ENCODE measurements at places on chromosomes 13 and 19.
A peak's percentile ranks its signal among the peaks of the same experiment; 100 is the strongest.

DNA sequence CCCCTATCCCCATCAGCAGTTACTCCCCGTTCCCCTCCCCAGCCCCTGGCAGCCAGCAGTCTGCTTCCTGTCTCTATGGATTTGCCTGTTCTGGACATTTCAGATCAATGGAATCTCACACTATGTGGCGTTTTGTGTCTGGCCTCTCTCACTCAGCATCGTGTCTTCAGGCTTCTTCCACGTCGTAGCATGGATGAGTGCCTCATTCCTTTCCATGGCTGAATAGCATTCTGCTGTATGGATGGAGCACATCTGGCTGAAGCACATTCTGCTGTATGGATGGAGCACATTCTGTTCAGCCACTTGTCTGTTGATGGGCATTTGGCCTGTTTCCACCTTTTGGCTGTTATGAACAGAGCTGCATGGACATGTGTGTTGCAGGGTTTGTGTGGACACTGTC, 29.5 kb downstream of the CRTC1 start:
- DNase-seq, result no peak

GRCh38 chr13:113920606-113921286, 53.1 kb downstream of the C13orf46 start:
- DNase-seq, result no peak

DNA sequence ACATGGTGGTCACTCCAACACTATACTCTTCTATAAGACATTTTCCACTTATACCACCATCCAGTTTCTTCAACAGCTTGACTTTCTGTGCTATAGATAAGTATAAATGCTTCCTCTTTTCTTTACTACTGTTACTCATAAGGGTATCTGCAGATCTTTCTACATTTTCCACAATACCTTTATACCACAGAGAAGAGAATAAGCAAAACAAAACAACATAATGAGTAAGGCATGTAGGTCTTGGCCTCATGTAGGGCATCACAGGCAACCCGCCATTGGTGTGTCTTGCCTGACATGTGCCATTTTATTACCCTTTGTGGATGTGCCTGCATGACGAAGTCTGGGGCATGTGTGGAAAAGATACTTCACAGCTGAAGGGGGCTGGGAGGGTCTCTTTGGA, 265.3 kb upstream of the STARD13 start:
- no peak for DNase-seq

DNA sequence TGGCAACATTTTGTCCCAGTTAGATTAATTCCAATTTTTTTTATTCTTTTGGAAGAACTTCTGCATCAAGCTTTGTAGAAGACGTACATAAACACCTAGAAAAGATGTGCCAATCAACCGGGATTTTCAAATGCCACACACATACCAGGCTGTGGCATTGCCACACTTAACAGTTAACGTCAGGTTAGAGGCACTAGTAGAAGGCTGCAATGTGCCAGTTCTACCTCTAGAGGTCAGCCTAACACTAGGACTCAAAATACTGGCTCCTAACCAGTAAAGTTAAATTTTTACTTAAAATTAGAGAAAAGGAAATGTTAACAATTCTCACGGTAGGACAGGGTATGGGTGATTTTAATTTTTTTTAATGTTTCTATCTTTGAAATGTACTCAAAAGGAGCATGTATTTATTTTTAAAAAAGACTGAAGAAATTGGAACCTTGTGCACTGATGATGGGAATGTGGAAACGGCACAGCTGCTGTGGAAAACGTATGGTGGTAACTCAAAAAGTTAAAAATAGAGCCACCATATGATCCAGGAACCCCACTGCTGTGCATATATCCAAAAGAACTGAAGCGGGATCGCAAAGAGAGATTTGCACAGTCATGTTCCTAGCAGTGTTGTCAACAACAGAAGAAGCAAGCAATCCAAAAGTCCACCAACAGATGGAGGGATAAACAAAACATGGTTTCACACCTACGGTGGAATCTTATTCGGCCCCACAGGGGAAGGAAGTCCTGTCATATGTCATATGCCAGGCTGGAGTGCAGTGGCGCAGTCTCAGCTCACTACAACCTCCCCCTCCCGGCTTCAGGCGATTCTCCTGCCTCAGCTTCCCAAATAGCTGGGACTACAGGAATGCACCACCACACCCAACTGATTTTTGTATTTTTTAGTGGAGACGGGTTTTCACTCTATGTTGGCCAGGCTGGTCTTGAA, 30.3 kb downstream of the CRYL1 start:
- DNase-seq, result peak; percentile 79

DNA sequence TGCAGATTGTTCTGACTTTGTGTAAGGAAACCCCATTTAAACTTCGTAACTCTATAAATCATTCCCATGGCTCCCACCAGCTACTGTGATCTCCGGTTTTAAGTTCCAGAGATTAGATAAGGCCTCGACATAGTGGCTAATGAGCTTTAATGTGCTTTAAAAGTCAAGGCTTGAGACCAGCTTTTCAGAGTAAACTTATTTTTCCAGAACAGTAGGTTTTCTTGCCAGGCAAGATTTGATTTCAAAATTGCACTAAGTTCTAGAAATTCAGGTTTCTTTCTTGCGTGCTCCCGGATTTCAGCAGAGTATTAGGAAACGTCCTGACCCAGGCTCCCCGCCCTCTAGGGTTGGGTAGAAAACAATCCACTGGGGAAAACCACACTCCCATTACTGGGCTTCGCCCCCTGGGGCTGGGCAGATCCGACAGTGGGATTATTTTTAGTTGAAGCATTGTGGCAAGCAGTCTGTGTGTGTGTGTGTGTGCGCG, 43.3 kb downstream of the CRYL1 start:
- no peak for DNase-seq

- DNase-seq, result no peak
These were observed 27.1 kb upstream of the DOCK9 start for GRCh38 chr13:99004978-99005377.

GRCh38 chr13:77389625-77390000, 62.7 kb upstream of the MYCBP2 start:
- peak; percentile 10 for DNase-seq

DNA sequence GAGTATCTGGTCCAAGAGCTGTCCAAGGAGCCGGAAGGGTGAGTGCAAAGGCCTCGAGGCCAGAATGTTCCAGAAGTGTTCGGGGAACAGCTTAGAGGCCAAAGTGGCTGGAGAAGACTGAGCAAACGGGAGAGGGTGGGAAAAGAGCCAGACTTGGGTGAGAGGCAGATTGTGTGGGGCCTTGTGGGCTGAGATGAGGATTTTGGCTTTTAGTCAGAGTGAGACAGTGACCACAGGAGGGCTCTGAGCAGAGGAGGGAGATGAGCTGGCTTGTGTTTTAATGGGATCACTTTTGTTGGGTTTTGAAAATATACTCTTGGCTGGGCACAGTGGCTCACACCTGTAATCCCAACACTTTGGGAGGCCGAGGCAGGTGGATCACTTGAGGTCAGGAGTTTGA, 5.6 kb downstream of the NANOS2 start:
- DNase-seq, result no peak

DNA sequence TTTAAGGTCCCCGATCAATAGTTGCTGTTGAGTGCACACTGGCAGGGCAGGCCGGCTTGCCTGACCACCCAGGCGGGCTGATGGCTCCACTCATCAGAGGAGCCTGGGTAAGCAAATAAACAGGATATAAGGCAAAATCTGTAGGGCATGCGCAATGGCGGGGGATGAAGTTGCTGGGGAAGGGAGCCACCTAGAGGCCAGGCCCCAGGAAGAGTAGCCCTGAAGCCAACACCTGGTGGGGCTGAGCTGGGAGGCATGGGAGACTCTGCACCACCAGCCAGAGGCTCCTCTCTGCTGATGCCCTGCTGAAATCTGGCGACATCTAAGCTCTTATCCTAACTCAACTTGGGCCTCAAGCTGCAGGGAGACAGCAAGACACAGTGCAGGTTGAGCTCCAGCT, 324.3 kb downstream of the ZNF536 start:
- peak; percentile 41 for DNase-seq

DNA sequence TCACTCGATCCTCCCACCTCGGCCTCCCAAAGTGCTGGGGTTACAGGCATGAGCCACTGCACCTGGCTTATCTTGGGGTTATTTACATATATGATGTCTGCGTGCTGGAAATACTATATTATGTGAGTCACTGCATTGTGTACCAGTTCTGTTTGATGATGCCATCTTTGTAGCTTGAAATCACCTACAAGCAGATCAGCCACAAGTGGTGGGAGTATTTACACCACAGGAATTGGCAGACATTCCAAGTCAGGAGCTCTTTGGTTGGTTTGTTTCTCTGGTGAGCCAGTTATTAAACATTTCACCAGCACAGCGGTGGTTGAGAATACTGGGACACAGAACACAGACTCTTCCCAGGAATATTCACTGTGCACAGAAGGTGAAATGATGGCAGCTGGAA, 4.5 kb upstream of the TIMM44 start:
- no peak for DNase-seq

DNA sequence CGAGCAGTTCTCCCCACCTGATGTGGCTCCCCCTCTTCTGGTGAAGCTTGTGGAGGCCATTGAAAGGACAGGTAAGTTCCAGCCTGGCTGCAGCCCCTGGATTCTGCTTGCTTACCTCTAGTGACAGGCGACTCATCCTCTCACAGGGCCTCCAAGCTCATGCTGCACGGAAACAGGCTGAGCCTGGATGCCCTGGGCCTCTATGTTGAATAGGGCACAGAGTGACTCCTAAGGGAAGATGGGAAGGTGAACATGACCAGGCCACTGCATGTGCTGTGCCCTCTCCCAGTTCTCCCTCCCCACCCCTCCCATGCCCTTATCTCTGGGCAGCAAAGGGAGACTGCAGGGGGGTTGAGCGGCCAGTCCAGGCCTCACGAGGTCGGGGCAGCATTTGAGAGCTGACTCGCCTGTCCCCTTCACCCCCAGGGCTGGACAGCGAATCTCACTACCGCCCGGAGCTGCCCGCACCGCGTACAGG, 7.6 kb downstream of the PIK3R2 start:
- no peak for DNase-seq

DNA sequence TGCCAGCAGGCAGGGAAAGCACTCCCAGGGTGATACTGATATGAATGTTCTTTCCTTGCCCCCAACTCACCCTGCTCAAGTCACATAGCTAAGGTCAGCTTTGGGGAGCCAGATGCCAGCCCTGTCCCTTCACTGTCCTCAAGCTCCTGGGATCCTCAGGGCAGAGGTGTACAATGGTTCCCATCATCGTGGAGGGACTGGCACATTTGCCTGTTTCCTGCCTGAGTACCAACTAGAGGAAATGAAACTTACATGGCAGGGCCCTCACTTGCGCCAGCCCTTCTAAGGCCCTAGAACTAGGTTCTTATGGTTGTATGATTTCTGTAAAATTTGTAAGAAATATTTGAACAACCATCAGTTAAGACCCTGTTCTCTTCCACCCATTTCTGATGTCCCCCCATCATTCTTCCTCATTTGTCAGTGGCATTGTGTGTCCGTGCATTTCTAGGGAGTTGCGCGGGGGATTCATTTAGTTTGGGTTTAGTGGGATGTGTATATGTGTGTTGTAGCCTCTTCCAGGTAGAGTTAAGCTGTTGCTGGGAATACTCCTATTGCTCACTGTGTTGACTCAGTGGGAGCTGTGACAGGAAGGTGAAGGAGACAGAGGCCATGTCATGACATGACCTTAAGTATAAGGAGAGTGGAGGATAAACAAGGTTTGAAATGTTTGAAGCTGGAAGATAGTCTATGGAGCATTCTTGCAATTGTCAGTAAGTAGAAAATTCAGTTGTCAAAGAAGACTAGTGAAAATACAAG, 41.3 kb upstream of the RCBTB2 start:
- DNase-seq, result no peak

GRCh38 chr19:29680447-29680846, 15.2 kb downstream of the PLEKHF1 start:
- DNase-seq, result peak; percentile 91

- no peak for DNase-seq
These were observed 204.4 kb downstream of the LACC1 start for GRCh38 chr13:44084146-44084545.

DNA sequence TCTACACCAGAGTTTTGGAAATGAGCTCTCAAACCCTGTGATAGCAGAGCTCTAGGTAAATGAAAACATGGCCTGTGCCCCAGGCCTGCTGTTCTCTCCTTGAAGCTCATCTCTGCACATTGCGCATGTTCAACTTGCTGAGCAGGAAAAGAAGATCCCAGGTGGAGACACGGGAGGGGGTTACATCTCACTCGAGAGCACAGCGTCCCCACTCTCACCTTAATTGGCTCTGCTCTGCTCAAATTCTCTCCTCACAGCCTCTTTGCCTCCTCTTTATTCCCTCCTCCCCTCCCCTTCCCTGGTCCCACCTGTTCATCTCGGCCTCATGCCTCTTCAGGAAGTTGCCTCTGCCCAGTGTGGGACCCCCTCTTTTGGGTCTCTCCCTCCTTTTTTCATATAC, 44.7 kb downstream of the RGCC start:
- no peak for DNase-seq

- no peak for DNase-seq
These were observed 1361.3 kb downstream of the PCDH9 start for GRCh38 chr13:65868884-65869283.

GRCh38 chr13:21825801-21826200, 154.9 kb downstream of the FGF9 start:
- DNase-seq, result no peak

- DNase-seq, result no peak
These were observed 468 bp upstream of the SERTM1 start for GRCh38 chr13:36673352-36673751.

GRCh38 chr19:51676566-51677083, 16.5 kb upstream of the SPACA6 start:
- peak; percentile 37 for DNase-seq

DNA sequence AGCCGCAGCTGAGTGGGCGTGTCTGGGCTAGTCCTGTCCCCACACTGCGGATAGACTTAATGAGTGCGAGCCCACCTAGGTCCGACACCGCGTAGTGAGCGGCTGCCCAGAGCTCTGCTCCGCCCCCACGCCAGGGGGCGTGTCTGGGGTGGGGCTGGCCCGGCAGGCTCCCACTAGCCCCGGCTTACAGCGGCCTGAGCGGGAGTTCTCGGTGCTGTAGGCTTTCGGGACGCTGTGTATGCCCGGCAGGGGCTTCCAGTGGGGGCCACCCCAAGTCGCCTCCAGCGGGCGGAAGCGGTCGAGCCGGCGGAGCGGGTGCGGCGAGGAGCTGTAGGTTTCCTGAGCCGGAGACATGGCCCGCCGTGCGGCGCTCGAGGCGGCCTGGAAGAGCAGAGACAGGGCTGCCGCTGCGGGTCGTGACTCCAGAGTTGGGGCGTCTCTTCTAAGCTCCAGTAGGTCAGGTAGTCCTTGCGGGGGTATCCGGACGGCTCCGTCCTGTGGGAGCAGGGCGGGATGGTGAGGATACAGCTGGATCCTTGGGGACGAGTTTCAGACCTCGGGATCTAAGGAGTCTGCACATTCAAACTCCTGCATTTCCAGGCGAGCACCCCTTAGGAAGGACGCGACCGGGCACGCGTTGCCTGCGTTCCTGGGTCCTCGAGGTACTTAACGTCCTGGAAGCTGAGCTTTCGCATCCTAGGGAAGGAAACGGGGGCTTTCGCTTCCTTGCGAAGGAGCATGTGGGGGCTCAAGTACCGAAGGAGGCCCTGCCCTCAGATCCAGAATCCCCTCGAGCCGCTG, 1.2 kb downstream of the CGB7 start:
- peak; percentile 45 for DNase-seq

All from GM12865 (cell line).